Lower lobe of right lung (tissue), 2 donors: ENCODE measurements at places on chromosomes 3 and 15.

- no peak for DNase-seq
Observed at GRCh38 chr3:47421741-47422649, 41.2 kb downstream of the PTPN23 start.

- no peak for DNase-seq
Observed at GRCh38 chr3:121975702-121976302, 46.2 kb downstream of the ILDR1 start.

GRCh38 chr15:42704492-42704926 is 32.4 kb downstream of the CDAN1 start:
- no peak for DNase-seq

DNA sequence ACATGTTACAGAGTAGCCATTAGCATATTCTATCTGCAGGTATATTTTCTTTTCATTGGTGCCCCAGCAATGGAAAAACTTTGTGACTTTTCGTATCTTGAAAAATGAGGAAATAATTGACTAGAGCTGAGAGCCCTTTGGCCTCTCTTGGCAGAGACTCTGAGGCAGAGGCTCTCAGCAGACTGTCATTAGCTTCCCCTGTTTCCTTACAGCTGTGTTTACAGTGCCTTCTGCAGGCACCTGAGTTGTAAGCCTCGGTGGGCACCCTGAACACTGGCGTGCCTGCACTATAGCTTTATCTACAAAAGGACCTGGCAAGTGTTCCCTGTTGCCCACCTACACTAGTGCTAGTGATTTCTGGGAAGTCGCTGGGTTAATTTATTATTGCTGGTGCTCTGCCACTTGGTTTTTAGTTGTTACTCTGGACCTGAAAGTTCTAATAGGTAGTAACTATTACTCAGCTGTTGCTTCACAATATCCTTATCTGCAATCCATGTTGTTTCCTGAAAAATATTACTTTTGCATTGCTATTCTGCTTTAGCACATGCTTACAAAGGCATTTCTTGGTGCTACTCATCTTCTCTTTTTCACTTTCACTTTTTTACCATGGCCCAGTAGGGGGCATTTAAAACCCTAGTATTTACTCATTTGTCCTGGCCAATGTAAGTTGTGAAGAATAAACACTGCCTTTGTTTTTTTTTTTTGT is 7.8 kb upstream of the GPR171 start:
- no peak for DNase-seq

DNA sequence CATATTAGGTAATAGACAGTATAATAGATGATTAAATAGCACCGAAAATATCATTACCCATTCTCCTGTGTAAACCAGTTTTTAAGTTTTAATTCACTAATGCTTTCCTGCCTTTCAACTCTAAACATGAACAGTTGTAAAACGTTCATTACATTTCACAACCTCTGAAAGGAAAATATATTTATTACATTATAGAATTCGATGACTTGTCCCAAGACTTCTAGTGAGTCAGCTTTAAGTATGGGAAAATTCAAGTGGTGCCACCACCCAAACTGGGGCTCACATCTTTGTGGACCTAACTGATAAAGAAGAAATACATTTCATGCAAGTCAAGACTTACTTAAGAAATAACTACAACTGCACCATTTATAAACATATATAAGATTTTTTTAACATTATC is 2.0 kb downstream of the TRIM59 start:
- no peak for DNase-seq

DNA sequence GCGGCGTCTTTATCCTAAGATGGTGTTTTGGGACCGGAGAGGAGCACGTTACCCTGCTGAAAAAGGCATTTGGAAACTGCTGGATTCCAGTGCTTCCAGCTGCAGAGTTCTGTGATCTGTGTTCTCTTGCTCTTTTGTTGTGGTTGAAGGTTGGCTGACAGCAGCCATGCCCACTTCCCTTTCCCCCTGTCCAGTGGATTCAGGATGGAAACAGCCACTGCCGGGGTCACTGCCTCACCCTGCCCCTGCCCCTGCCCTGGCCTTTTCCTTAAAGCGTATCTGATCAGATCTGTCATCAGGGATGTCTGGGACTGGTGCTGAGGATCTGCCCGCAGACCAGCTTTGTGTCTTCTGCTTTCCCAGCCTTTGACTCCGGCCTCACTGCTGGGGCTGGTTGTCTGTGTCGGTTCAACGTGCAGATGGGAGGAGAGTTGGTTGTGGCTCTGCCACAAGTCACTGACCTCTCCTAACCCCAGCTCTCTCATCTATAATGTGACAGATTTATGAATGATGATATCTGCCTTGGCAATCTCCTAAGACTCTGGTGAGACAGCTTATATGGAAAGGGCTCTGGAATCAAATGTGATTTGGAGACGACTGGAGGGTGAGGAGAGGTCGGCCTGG is 219.4 kb upstream of the BHLHE40 start:
- no peak for DNase-seq

- DNase-seq, result no peak
Observed at GRCh38 chr3:23824699-23825444, 19.1 kb downstream of the UBE2E1 start.

DNA sequence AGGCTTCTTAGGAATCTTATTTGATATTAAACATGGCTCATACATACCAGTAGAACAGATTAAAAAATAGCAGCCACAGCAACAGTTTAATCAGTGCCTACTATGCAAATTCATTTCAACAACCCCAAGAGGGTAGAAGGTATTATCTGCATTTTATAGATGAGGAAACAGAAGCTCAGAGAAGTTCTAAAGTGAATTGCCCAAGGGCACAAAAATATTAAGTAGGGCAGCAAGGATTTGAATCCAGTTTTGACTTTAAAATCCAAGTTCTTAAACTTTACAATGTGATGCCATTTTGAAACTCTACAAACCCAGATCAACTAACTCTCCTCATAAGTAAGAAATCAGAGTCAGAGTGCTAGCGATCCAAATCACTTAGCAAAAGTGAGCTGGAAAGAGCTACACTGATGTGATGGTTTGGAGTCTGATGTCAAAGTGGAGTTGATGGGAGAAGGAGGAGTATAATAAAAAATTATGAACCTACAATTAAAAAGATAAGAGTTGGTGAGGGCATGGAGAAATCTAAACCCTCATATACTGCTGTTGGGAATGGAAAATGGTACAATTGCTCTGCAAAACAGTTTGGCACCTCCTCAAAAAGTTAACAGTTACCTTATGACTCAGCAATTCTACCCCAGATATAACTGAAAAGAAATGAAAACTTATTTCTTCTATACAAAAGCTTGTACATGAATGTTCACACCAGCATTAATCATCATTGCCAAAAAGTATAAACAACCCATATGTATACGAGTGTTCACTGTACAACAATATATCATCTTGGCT is 51.0 kb upstream of the PLXND1 start:
- DNase-seq, result no peak

GRCh38 chr3:87196879-87197278 is 30.2 kb upstream of the CHMP2B start:
- no peak for DNase-seq

DNA sequence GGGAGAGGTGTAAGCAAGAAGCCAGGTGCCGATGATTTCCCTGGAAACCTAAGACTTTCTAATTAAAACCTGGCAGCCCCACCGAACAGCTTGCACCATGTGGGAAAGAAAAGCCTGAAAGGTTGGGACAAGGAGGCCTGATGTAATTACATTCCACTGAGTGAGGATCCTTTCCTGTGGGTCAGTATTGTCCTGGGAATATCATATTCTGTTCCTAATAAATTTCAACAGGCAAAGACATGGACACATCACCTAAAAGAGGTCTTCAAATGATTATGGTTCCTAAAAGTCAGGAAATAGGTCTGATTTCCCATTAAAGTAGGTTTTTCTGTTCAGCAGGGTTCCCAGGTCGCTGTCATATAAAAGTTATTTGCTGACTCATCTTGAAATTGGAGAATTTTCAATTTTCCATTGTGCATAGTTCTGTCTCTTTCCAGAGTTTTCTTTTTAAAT is 58.5 kb downstream of the DUT start:
- no peak for DNase-seq

- no peak for DNase-seq
Observed at GRCh38 chr15:98562331-98562937, 85.9 kb upstream of the IGF1R start.

GRCh38 chr3:100653604-100654294 is 44.3 kb downstream of the ADGRG7 start:
- DNase-seq, result no peak

DNA sequence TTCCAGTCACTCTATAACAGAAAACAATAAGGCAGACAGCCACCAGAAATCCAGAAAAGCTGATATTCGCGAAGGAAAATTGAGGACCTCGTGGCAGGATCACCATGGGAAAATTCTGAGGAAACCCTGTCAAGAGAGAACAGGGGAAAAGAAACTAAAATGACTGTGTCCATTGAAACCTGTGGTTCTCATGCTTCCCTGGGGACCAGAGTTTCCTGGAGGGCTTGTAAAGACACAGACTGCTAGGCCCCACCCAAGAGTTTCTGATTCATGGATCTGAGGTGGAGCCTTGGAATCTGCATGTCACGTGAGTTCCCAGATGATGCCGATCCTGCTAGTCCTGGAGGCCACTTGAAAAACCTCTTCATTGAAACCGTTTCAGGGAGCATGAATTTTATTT is 420.5 kb downstream of the EPHB1 start:
- DNase-seq, result no peak

DNA sequence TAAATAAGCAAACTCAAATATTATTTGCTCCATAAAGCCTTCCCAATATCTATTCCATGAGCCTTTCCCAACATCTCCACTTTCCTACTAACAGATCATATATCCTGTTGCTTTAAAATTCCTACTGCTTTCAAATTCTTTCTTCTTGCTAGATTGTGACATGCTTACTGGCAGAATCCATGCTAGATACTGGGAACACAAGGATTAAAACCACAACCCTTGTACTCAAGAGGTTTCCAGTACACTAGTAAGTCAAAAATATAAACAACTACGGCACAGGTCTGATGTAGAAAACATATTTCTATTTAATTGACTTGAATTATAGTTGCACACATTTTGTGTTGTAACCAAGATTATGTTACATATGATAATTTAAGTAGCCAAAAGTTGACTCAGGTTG is 275.0 kb downstream of the ZBTB20 start:
- DNase-seq, result no peak

DNA sequence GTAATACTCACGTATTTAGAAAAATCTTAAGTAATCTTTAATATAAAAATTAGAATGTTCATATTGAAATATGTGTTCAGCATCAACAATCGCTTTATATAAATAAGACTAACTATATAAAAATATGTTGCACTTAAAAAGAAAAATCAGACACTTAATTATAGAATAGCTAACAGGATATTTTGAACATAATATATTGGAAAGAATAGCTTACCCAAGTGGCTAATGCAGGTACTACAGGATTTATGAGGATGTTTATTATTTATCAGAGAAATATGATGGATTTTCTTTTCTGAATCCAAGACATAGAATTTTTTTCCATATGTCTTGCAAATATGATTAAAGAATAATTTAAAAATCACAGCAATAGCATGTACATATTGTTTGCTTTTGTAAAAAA is 567.9 kb upstream of the GBE1 start:
- DNase-seq, result no peak

DNA sequence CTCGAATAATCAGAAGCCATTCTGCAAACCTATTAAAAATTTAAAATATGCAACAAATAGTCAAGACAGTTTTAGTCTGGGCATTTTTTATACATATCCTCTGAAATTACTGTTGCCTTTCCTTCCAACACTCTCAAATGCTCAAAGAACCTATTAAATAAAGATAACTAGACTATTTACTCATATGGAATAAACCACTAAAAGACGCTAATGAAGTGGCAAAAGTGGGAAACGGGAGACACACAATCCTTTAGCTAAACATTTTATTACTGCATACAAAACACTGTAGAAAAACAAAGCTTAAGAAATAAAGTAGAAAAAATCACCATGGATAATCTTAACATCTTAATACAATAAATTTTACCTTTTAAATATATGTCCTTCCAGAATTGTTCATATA is 75.4 kb downstream of the HERC1 start:
- DNase-seq, result no peak

GRCh38 chr3:127753898-127754410 is 68.4 kb downstream of the MGLL start:
- peak; percentile 65 for DNase-seq

- no peak for DNase-seq
Observed at GRCh38 chr3:114327665-114328064, 33.8 kb downstream of the TIGIT start.

GRCh38 chr3:102057781-102058421 is 208.6 kb downstream of the NFKBIZ start:
- no peak for DNase-seq

DNA sequence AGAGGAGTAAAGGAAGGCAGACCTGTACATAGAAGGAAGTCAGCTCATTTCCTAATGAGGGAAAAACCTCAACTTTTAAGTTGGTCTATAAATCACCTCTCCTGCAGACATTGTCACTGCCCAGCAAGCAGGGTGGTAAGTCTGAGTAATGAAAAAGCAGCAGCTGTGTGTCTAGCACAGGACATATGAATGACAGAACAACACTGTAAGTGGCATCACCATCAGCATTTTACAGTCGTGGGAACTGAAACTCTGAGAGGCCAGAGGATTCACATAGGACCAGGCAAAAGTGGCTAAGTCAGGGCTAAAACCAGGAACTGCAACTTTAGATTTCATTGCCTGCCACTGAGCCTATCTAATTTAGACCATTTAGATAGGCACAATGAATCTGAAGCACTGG is 235.6 kb downstream of the CLSTN2 start:
- DNase-seq, result no peak

- no peak for DNase-seq
Observed at GRCh38 chr3:14129296-14129695, 4.4 kb downstream of the TMEM43 start.

DNA sequence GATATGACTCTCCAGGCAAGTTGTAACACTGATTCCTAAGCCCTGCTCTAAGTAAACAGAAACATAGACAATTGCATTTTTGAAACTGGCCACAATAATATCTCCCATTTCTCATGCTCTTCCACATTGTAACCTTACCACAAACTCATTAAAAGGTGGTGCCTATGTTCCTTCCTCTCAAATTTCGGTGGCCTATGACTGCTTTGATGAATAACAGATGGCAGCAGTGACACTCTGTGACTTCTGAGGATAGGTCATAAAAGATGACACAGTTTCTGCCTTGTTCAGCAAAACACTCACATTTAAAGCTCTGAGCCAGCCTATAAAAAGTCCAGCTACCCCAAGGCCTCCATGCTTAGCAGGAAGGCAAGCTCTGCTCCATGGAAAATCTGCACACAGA is 195.2 kb downstream of the EFHB start:
- DNase-seq, result no peak

- no peak for DNase-seq
Observed at GRCh38 chr3:180274536-180274935, 237.8 kb upstream of the PEX5L start.

DNA sequence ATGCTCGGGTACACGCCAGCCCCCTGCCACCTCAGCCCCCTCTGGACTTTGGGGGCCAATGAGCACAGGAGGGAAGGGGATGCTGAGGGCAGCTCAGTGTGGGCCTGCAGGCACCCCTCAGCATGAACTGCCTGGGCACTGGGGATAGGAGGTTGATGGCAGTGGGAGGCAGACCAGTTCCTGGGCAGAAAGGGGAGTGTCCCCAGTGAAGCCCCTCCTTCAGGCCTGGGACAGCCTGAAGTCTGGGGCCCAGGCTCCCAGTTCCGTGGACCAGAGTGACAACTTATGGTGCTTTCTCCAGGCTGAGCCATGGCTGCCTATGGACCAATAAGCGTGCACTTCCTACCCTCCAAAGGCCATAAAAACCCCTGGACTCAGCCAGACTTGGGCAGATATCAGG is 63.3 kb upstream of the IMPG2 start:
- DNase-seq, result no peak

- no peak for DNase-seq
Observed at GRCh38 chr15:54149115-54149531, 170.9 kb downstream of the UNC13C start.
